ENCODE measurements at places on chromosomes 5 and 9.

GRCh38 chr5:78706381-78706780 lies 57.8 kb upstream of the LHFPL2 start:
- no peak for DNase-seq

- DNase-seq = no peak
These were observed 98.0 kb upstream of the SARDH start for GRCh38 chr9:133836001-133836758.

DNA sequence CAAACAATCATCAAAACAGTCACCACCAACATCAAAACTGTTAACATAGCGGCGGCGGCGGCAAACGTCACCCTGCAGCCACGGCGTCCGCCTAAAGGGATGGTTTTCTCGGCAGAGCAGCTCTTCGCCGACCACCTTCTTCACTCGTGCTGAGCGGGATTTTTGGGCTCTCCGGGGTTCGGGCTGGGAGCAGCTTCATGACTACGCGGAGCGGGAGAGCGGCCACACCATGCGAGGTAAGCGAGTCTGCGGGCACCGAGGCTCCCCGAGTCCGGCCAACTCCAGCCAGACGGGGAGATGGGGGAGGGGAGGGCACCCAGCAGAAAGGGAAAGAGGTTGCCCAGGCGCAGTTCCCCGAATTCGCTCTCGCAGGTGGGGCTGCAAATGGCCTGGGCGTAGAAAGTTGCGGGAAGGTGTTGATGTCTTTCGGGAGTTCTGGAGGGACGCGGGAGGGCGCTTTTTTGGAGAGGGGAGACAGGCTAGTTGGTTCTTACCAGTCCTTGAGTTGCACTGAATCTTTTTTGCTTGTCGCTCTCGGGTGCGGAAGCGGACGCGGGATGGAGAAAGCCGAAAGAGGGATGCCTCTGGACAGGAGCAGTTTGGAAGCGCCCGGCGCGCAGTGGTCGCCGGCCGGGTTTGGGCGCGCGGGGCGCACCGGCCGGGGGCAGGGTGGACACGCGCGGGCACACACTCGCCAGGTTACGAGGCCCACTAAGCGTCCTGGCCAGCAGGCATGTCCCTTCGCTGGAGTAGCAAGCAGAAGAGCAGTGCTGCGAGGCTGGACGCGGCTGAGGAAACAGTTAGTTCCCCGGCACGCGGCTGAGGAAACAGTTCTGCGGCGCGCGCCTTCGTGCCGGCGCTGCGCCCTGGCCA lies 849 bp downstream of the RORB start:
- no peak for DNase-seq

- no peak for DNase-seq
These were observed 95.3 kb downstream of the PRRT1B start for GRCh38 chr9:131640438-131641137.

GRCh38 chr9:112971415-112971814 lies 40.6 kb downstream of the ZNF883 start:
- no peak for DNase-seq

- no peak for DNase-seq
These were observed 28.8 kb downstream of the FOXD1 start for GRCh38 chr5:73419465-73420390.

DNA sequence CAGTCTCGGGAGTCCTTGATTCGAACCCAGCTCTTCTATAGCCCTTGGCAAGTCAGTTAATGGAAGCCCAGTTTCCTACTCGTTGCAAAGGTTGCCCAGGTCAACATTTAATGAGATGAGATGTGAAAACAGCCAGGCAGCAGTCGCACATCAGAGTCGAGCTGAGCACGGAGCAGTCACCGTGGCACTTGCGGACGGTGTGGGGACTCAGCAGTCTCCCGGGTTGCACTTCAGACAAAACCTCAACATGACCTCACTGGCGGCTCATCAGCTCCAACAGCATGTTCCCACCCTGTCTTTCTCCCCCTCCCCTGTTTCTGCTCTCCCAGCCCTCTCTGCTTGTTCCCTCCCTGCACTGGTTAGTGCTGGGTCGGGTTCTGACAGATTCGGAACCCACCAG lies 35.8 kb downstream of the UBE2QL1 start:
- DNase-seq = no peak

DNA sequence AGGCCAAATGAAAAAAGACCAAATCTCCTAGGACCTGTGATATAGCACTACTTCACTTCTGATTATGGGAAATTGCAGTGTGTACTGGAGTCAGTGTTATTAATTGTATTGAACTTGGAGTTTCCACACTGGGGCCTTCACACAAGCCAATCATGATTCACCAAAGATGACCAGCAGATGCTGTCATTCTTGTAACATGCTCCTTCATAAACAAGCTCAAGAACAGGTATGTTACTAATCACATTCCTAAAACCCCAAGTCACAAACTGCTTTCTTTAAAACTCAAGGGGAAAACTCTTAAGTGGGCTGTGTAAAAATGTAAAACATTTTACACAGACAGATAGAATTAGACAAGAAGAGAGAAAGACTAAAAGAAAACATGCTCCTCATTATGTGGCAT lies 5.6 kb downstream of the KLHL3 start:
- no peak for DNase-seq

DNA sequence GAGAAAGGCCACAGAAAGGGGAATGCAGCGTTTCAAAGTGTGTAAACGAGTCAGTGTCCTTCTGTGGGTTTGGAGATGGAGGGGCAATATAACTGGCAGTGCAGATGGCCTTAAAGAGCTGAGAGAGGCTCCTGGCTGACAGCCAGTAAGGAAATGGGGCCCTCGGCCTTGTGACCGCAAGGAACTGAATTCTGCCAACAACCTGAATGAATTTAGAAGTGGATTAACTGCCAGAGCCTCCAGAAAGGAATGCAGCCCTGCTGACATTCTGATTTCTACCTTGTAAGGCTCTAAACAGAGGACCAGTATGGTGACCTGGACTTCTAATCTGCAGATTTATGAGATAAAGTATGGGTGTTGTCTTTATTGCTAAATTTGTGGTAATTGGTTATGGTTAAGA lies 17.5 kb upstream of the NREP start:
- DNase-seq = no peak
